ENCODE measurements at places on chromosomes 7 and 10.

DNA sequence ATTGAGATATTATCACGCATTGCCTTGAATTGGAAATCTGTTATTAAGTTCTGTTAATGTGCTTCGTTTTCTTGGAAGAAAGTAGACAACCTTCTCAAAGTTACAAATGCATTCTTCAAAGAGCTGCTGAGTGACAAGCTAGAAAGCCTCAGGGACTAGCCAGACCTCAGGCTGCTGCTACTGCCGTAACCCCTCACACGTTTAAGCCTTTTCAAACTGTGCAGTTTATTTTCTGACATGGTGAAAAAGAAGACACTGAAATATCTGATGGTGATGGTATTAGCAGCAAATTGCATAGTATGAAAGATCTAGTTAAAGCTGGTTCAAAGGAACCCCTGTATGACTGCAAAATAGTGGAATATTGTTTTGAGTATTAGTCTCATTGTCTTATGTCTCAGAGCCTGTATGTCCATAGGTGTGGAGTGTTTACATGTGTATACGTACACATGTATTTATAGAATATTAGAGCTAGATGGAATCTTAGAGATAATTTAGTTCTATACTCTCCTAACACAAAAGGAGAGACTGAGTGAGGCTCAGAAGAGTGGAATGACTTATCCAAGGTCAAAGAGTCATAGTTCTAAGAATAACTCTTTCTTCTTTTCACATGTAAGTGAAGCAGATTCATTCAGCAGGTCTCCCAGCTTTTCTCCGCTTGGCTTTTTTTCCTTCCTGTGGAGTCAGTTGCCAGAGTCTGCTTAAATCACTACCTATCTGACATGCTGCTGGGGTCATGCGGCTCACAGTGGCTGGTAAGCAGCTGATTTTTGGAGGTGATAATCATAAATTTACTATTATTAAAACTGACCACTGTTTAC is 431.9 kb downstream of the PLXDC2 start:
- no peak for DNase-seq

GRCh38 chr7:116524221-116524608 is 621 bp upstream of the CAV1 start:
- no peak for DNase-seq

DNA sequence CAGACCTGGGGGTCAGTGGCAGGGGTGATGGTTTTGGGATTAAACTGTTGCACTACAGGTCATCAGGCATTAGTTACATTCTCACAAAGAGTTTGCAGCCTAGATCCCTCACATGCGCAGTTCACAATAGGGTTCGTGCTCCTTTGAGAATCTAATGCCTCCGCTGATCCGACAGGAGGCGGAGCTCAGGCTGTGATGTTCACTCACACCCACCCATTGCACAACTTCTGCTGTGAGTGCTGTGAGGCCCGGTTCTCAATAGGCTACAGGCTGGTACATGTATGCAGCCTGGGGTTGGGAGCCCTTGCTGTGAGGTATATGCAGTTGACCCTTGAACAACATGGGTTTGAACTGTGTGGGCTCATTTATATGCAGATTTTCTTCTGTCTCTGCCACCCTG is 416.4 kb downstream of the GFRA1 start:
- DNase-seq = no peak

GRCh38 chr10:75532253-75532924 is 101.0 kb downstream of the LRMDA start:
- DNase-seq = peak; percentile 71

GRCh38 chr7:30761214-30762156 is 9.6 kb downstream of the INMT start:
- no peak for DNase-seq

DNA sequence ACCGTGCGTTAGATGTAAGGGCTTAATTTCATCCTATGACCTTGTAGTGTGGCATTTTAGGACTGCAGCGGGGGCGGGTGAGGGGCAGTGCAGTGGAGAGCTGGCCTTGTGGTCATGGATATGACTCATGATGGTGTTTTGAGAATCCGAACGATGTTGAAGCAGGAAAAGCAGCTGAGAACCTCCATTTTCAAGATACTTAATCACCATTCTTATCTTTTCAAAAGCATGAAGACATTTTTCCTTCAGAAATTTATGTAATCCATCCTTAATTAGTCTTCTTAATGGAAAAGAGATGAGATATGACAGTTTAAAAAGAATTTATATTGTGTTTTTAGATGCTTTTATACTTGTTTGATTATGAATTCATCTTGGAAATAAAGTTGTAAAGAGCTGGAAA is 9.6 kb downstream of the ATP5F1C start:
- DNase-seq = peak; percentile 87

DNA sequence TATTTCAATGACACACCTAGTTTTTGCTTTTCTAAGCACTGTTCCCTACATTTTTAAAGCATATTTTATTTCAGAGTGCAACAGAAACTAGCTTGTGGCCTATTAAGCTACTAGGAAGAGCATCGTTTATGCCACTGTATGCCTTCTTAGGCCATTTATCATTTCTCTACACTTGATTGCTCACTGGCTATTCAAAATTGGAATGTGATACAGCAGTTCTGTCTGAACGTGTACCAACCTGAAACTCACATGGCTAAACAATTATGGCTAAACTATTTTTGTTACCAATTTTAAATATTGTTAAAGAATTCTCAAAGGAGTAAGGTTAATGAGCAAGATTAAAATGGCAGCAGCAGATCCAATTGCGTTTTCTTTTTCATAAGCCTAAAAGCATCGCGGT is 105.2 kb downstream of the GSAP start:
- DNase-seq = no peak

DNA sequence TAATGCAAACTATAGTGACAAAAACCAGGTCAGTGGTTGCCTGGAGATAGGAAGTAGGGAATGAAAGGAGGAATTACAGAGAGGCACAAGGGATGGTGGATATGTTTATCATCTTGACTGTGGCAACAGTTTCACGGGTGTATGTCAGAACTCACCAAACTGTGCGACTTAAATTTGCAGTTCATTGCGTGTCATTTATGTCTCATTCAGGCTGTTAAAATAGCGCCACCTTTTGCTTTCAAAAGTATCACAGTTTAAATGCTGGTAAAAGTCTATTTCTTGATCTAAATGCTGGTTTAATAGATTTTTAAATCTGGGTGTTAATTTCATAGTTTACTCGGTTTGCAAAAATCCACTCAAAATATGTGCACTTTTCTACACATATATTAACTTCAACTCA is 51.0 kb downstream of the PTTG1IP2 start:
- no peak for DNase-seq

GRCh38 chr10:45399113-45399512 is 25.1 kb downstream of the ALOX5 start:
- DNase-seq = no peak

GRCh38 chr7:143327903-143328302 is 12.0 kb downstream of the CLCN1 start:
- DNase-seq = no peak

GRCh38 chr10:90987383-90987782 is 66.5 kb upstream of the ANKRD1 start:
- DNase-seq = no peak

- no peak for DNase-seq
These were observed 108.8 kb downstream of the ADCYAP1R1 start for GRCh38 chr7:31160941-31161340.
